GM13976 (cell line): ENCODE measurements at places on chromosomes 12 and 14.

DNA sequence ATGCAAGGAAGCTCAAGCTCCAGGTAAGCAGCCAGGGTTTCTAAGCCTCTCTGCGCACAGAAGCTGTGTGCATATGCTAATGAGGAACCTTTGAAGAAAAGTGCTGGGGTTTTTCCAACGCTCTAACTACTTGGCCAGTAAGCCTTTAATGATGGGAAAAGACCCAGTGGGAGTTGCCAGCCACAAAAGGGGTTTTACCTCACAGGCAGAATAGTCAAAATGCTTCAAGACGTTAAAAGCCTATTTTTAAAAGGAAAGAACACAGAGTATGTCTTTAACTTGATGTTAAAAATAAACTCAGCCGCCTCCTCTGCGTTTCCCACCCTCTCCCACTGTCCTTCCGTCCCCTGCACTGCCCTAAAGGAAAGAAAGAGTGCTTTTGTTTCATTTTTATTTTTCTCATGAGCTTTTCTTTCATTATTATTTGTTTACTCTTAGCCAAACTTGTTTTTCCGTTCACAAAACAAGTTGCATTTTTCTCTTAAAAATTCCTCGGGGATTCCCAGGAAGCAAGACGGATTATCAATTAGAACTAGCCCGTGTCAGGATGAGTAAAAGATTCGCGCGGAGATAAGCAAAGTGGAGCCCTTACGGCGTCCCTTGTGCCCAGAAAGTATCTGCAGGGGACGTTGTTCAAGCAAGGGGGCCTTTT lies 209.8 kb upstream of the NUDT4 start:
- DNase-seq: peak; percentile 49

DNA sequence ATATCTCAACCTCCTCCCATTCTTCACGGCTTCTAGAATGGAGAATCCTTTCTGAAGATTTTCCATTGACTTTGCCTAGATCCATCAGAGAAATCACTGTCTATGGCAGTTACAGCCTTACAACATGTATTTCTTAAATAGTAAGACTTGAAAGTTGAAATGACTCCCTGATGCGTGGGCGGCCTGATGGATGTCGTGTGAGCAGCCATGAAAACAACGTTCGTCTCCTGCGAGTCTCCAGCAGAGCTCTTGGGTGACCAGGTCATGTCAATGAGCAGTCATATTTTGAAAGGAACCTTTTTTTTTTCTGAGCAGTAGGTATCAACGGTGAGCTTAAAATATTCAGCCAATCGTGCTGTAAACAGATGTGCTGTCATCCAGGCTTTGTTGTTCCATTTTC lies 139.9 kb upstream of the C14orf180 start:
- DNase-seq: no peak

GRCh38 chr12:54725233-54725843 lies 77.2 kb upstream of the DCD start:
- no peak for DNase-seq

- DNase-seq: no peak
These were observed 906 bp downstream of the MARK3 start for GRCh38 chr14:103385929-103386712.

- DNase-seq: no peak
These were observed 2.2 kb downstream of the BLOC1S1 start for GRCh38 chr12:55718015-55718414.

DNA sequence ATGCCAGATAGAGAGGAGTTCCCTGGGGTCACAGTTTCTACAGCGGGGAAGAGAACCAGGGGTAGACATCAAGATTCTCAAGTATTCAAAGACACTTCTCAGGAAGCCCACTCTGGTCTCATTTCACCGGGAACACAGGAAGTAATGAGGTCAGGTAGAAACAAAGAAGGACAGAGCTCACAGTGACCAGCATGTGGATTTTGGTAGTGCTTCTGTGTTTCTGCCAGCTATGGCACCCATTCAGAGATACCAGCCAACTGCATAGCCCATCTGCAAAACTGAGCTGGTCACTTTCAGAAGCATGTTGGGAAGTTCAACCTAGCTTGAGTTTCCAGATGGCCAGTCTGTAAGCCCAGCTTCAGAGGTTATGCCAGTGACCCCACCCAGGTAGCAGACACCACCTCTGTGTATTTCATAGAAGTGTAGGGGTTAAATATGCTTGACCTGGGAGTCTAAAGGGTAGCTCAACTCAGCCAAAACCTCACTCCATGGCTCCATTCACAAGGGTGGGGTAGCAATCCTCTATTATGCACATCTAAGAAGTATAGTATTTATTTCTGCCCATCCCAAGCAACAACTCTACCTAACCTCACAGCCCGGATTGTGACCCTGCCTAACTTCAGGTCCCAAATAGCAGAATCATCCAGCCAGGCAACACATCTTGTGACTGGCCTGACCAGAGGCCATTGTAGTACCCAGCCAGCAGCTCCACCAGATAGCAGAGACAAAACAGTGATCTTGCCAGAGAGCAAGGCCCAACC lies 33.9 kb downstream of the A2M start:
- no peak for DNase-seq

- no peak for DNase-seq
These were observed 20.8 kb downstream of the MLXIP start for GRCh38 chr12:122099280-122099749.

GRCh38 chr14:24399999-24400718 lies 1.4 kb downstream of the NYNRIN start:
- DNase-seq: no peak

- DNase-seq: no peak
These were observed 107.6 kb downstream of the ETV6 start for GRCh38 chr12:11757095-11757494.

GRCh38 chr12:92065639-92066038 lies 80.0 kb downstream of the BTG1 start:
- no peak for DNase-seq

- no peak for DNase-seq
These were observed 73.6 kb downstream of the GPR65 start for GRCh38 chr14:88078525-88078924.

DNA sequence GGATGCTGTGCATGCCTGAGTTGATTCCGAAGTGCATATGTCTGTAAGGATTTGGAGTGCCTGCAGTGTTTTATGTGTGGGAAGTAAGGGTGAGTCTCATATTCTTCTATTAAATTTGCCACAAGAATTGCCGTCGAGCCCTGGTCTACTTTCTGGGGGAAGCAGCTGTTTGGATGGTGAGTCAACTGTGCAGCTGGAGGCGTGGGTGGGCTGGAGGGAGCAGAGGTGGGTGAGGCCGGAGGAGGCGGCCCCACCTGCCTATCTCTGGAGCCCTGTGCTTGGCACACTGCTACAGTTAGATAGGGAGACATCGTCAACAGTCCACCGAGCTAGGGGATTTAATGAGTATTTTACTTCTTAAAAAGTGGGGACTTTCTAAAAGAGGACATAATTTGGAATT lies 9.7 kb downstream of the GLRX5 start:
- no peak for DNase-seq

DNA sequence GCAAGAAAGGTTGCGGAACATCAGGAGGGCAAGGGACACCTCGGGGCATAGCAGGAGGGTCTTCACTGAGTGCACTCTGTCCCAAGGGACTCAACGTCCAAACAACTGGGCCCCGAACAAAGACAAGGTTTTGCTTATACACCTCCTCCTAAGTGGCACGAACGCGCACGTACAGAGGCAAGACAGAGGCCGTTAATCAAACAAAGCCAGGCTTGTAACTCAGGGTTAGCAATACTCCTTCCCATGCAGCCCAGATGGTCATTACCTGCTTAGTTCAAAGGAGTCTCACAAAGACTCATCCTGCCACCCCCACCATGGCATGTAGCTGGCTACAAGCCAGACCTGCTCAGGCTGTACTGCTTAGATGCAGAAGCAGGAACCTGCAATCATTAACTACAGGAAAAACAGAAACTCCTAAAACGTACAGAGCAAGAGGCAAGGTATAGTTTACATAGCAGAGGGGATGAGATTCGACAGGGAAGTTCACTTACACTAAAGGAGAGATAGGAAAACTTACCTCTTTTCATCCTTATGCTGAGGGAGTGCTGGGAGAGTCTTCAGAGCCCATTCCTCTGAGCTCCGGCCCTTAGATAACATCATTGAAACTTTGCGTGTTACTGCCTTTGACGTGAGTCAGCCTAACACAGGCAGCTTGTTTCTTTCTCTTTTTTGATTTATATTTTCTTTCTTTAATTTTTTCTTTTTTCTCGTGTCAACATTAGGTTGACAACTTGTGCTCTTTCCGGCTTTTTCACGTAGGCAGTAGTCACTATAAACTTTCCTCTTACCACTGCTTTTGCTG lies 1319.1 kb downstream of the TMEM121 start:
- DNase-seq: peak; percentile 43

DNA sequence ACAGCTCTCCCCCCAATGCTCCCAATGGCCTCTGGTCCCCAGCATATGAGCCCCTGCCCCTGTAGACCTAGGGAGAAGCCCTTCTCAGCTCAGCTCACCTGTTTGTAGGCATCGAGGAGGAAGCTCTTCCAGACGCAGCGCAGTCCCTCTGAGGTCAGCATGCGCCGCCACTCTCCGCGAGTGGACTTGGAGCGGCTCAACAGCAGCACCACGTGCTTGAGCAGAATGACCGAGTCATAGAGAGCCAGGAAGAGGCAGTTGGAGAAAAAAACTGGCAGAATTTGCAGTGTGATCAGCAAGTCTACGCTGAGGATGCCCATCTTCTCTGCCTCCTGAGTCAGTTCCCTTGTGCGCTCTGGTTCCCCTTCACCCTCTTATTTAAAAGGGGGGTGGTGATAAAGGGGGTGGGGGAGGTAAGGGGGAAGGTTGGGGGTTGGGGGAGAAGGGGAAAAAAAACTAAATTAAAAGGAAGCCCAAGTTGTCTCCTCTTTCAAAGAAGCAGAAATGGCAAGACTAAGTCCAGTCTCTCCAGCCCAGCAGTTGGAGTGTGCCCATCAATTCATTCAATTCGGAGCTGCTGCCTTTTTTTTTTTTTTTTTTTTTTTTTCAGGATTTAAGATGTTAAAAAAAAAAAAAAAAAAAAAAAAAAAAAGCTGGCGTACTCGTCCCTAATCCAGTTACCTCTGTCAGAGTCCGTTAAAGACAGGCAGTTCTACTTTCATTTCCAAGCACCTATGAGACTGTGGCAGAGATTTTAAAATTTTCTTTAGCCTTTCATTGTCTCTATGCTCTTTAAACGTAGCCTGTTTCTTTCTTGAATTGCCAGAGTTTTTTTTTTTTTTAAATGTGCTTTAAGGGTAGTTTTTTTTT lies at the start of gene DIO2:
Gene DIO2, minus strand, starts transcription at position 352 of the 870 bp plus-strand sequence. Its CDS starts 32 bp downstream, at position 320.
- DNase-seq: no peak

- DNase-seq: no peak
These were observed 17.8 kb upstream of the HIF1A start for GRCh38 chr14:61677479-61677878.

GRCh38 chr12:122851820-122852219 lies 16.6 kb downstream of the HIP1R start:
- no peak for DNase-seq

DNA sequence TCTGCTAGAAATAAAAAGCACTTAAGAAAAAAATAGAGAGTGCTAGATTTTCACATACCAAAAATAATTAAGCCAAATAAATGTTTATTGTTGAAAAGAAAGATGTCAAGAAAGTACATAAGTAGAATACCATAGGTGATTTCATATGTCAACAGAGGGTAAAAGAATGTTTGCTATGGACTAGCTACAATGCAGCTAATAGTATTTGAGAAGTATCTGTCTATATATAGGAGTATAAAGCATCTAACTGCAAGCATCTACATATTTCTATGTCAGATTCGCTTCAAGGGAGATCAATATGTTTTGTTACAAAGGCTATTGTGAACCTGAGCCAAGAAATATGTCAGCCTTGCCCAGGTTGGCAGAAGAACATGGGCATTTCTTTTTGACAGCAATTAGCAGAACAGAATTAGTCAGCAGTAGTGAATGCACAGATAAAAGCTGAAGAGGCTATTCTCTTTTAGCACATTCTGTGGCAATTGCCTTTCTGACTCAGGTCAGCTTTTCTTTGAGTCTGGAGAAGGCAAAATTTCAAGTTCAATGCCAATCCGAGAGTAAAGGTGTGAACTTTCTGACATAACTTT lies 140.1 kb downstream of the ALG10B start:
- DNase-seq: no peak

GRCh38 chr12:108811411-108812180 lies 45.8 kb downstream of the SSH1 start:
- DNase-seq: no peak

- no peak for DNase-seq
These were observed 1.1 kb upstream of the GLT1D1 start for GRCh38 chr12:128852026-128852698.

- DNase-seq: no peak
These were observed 82.4 kb downstream of the PPP2R5E start for GRCh38 chr14:63460680-63461369.

DNA sequence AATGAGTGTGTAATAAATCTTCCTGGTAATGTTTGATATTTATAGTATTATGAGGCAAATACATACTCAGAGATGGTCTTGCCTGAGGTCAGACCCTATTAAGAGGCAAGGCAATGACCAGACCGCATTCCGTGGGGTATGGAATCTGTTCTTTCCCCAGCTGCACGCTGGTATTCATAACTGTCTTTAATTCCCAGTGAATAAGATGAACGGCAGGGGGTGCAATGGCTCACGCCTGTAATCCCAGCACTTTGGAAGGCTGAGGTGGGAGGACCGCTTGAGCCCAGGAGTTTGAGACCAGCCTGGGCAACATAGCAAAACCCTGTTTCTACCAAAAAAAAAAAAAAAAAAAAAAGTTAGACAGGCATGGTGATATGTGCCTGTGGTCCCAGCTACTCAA lies 44.6 kb downstream of the ERO1A start:
- no peak for DNase-seq

- DNase-seq: no peak
These were observed 170.5 kb downstream of the IPO8 start for GRCh38 chr12:30525171-30525570.

DNA sequence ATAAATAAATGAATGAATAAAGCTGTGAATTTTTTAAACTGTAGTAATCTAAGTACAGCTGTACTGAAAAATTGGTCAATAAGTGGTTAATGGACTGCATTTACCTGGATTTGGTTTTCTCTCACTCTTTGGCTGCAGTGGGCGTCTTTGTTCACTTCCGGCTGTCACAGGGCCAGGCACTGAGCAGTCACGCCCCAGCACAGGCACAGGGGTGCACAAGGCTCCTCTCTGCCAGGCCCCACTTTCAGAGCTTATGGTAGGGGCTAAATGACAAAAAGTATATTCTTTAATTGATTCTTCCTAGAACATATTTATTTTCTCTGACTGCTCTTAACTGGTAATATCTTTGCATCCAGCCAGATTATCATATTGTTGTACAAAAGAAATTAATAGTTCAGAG lies 70.6 kb upstream of the DYNC1H1 start:
- DNase-seq: no peak

- no peak for DNase-seq
These were observed 181.2 kb downstream of the PRKCH start for GRCh38 chr14:61502459-61503093.

- no peak for DNase-seq
These were observed 59.0 kb downstream of the FAR2 start for GRCh38 chr12:29208060-29208459.

GRCh38 chr14:51877810-51878209 lies 17.4 kb downstream of the GNG2 start:
- no peak for DNase-seq

DNA sequence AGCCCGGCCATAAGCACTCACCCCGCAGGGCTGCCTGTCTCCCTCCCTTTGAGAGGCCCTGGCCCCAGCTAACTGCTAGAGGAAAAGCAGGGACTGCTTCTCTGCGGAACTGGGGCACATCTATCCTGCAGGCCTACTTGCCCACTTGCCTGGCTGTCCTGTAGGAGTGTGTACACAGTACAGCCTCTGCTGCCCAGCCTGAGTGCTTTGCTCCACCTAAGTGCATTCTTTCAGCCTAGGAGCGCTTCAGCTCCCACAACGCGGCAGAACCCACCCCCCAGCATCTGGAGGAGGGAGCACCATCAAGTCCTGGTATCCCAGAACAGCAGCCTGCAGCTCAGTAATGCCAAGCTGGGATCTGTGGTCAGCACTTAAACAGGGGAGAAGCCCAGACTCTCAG lies 79.9 kb upstream of the CD163 start:
- DNase-seq: no peak
